ENCODE measurements at places on chromosomes 5 and 9.

GRCh38 chr5:68528821-68529273 lies 313.3 kb downstream of the PIK3R1 start:
- no peak for DNase-seq

DNA sequence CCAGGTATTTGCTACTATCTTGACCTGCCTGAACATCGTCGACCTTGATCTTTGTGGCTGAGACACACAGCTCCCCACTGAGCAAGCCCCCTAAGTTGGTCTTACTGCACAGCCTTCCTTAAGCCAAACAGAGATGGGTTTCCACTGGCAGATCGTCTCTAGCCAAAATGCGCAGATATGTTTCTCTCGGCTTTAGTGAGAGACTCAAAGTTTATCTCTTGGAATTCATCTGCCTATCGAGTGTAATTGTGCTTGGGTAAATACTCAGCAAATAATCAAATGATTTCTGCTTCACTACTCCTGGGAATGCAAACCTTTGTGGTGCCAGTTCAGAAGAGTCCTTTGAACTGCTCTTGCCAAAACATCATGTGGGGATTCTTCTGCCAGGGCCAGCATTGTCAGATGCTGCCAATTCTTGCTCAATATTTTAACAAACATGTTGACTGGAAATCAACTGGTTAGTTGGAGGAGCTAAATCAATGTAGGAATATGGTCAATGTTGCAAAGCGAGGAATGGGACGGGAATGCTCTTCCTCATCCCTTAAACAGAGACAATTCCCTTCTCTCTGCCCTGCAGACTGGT lies 141.2 kb upstream of the SLC28A3 start:
- DNase-seq: no peak

- DNase-seq: no peak
Observed at GRCh38 chr9:26502311-26502710, 390.3 kb downstream of the CAAP1 start.

DNA sequence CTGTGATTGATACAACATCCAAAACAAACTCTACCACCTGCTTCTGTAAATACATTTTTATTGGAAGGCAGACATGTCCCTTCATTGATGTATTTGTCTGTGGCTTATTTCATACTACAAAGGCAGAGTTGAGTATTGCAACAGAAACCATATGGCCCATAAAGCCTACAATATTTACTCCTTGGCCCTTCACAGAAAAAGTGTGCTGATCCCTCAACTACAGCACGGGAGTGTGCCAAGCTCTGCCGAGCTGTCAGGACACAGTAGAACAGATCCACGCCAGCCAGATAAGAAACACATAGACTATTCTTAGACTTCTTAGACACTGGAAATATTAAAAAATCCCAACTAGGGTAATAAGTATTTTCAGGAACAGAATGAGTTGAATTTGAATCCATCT lies 13.2 kb downstream of the TICAM2 start:
- DNase-seq: no peak

GRCh38 chr9:86924206-86924605 lies 23.1 kb downstream of the GAS1 start:
- DNase-seq: no peak

DNA sequence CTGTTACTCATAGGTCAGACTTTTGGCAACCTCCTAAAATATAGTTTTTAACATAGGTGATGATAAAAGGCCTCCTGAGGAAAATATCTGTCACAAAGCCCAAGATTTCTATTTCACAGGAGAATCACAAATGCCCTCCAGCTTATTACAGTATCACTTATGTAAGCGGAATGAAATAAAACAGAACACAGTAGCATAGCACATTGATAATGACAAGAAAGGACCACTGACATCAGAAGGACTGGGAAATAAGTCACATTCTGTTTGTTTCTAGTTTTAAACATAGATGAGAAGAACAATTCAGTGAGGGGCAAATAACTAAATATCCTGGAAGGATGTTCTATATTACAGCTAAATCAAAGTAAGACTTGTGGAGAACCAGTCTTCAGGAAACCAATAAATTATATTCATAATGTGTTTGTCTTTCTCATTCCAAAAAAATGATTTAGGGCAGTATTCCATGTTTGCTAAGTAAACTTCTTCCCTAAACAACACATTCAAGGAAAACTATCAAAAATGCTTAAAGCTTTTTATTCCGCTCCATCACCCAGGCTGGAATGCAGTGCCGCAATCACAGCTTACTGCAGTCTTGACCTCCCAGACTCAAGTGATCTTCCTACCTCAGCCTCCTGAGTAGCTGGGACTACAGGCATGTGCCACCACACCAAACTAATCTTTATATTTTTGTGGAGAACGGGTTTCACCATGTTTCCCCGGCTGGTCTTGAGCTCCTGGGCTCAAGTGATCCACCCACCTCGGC lies 20.8 kb upstream of the CTNNAL1 start:
- no peak for DNase-seq

GRCh38 chr9:116661037-116661954 lies 25.8 kb upstream of the TRIM32 start:
- DNase-seq: no peak

DNA sequence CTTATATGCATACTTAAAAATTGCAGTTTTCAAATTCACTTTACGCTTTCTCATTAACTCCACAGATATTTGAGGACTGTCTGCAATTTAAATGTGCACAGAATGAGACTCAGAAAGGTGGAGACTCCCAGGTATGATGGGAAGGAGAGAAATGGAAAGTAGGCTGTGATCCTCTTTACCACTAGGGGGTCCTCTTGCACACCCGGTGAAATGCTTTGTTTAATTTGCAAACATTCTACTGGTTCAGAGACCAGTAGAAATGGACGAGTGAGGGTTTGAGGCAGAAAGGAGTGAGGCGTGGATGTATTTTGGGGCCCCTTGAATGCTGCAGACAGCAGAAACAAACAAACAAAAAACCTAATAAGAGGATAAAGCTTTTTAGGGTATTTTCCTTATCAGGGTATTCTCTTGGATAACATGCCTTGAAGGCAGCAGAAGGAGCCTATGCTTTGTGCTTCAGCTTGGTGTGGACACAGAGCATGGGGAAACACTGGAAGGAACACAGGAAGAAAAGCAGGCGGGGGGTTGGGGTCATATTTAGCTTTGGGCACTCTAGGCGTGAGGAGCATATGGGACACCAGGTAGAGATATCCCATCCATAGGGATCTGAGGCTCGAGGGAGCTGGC lies 410.1 kb downstream of the DMRT2 start:
- no peak for DNase-seq

- no peak for DNase-seq
Observed at GRCh38 chr9:16626577-16627130, 243.8 kb downstream of the BNC2 start.

DNA sequence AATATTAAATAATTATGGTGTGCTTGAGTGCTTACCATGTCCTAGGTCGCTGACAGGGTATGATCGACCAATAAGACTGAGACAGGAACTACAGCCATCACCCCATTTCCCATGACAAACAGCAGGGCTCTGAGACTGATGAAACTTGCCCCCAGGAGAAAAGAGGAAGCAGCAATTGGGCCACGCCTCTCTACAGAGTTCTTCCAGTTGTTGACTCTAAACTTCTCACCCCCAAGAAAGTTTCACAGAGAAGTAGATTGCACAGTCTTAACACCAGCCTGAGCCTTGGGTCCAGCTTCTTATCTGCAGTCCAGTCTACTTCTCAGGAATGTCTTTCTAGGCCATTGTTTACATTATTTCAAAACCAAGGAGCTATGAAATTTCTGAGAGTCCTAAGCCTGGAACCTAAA lies 182.2 kb upstream of the ANKRD55 start:
- DNase-seq: no peak

GRCh38 chr5:142312399-142312798 lies 12.4 kb downstream of the SPRY4 start:
- no peak for DNase-seq

DNA sequence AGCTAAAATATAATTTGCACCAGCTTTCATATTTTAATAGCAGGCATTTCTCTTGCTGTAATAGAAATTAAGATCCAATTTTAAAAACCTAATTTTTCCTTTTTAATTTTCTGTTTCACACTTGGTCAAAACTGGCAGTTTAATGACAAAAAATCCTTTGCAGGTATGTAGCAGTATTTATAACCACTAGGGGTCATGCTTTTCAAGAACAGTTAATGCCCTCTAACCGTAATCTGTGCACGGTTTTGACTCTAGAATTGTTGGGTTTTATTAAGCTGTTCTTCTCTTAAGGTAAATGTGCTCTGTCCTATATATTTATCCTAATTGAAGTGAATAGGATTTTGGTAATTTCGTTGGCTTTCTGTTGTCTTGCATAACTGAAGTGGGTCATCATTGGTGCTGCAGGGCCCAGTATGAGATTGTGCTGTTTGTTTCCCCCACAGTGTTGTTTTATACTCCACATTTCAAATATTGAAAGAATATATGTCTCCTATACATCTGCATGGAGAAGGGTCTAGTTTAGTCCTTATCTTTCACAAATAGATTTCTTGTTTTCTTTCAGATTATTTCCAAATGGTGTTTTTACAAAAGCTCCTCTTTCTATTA lies 107.4 kb downstream of the SCAMP1 start:
- DNase-seq: no peak

- no peak for DNase-seq
Observed at GRCh38 chr9:97076238-97076637, 37.3 kb upstream of the CTSV start.

DNA sequence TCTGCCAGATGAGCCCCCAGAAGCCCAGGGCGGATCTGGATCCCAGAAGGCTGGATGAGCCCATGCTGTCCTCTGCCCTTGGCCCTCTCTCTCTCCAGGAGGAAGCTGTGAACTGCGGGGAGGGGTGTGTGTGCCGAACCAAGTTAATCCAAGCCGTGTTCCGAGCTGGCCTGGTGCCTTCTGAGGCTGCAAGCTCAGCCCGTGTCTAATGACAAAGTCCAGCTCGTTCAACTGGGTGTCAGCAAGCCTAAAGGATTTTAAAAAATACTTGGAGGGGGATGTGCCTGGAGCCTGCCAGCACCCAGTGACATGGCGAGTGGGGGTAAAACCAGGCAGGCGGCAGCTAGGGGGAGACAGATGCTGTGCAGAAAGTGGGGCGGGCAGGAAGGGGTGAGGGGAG lies 8.0 kb downstream of the STC2 start:
- no peak for DNase-seq

DNA sequence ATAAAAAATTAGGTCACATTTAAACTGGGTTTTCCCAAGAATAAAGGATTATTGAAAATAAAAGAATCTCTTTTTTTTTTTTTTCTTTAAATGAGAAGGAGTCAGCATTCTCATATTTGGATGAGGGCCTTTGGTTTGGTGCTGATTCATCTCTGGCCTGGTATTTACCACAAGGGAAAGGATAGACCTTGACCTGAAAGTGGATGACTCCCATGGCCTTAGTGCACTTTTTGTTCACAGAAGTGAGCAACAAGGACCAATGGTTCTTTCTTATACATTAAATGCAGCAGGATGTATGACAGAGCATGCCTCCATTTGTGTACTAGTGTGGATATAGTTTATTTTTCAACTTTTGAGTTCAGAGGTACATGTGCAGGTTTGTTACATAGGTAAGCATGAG lies 6.9 kb downstream of the YTHDC2 start:
- no peak for DNase-seq
